ENCODE measurements at places on chromosomes 6 and 20.
A peak's percentile ranks its signal among the peaks of the same experiment; 100 is the strongest.

- DNase-seq: no peak
Measured at GRCh38 chr6:148885925-148886845, 139.4 kb downstream of the UST start.

- no peak for DNase-seq
Measured at GRCh38 chr6:84641076-84641475, 123.3 kb downstream of the TBX18 start.

GRCh38 chr6:63023726-63024125 lies 187.5 kb upstream of the FKBP1C start:
- no peak for DNase-seq

- no peak for DNase-seq
Measured at GRCh38 chr6:121236984-121237383, 97.3 kb downstream of the TBC1D32 start.

DNA sequence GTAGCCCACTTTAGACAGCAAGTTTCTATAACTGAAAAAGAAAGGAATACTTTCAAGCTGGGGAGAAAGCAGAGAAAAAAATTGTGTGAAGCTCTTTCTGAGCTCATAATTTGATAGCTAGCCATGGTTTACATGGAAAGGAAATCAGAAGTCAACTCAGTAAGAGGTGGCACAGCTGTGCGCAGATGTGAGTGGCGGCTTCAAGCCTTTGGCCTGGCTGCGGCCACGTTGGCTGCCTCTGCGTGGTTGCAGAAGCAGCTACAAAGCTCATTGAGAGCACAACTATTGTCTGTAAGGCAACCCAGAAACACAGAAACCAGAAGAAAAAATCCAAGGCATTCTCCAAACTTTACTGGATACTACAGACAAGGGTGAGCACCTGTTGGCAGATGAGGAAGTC lies 136.9 kb downstream of the SASH1 start:
- DNase-seq: no peak

GRCh38 chr20:51959066-51959542 lies 156.8 kb upstream of the SALL4 start:
- no peak for DNase-seq

DNA sequence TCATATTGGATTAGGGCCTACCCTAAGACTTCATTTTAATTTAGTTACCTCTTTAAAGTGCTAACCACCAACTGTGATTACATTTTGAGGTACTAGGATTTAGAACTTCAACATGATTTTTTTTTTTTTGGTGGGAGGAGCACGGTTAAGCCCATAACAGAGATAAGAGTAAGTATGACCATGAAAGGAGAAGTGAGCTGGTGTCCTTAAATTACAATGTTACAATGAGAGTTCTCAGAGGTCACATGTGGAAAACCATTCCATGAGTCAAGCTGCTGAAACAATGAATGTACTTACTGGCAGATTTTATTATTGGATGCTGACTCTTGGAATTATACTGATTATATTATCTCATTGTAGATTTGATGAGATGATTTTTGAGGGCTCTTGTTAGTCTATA lies 779.3 kb upstream of the CITED2 start:
- DNase-seq: no peak

DNA sequence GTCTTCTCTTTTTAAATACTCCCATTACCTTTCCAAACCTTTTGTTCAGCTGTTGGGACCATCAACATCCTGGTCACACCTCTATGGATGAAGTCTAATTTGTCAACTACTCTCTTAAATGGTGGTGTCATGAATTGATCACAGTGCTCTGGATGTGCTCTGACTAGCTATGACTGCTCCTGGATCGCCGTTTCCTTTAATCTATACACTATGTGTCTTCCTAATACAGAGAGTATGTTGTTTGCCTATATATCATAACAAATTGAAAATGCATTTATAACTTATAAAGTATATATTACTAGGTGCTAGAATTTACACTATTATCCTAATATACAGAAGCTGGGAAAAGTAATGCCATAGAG lies 357.5 kb downstream of the LAMA2 start:
- DNase-seq: no peak

DNA sequence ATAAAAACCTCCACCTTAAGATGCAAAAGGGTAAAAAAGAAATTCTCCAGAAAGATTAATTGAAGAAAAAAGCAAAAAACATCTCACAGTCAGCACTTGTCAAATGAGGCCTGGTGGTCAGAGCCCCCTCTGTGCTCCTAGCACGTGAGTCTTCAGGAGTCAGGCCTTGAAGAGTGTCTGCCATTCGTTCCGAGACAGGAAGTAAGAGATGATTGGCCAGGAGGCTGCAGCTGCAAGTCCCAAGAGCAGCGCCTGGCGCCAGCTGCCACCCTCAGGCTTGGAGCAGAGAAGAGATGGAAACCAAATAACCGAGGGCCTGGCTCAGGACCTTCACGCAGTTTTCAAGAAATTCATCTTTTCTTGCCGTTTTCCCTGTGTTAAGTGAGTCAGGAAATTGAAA lies 65.0 kb downstream of the FAM120B start:
- DNase-seq: no peak

GRCh38 chr20:11926292-11926998 lies 8.8 kb downstream of the BTBD3 start:
- no peak for DNase-seq

DNA sequence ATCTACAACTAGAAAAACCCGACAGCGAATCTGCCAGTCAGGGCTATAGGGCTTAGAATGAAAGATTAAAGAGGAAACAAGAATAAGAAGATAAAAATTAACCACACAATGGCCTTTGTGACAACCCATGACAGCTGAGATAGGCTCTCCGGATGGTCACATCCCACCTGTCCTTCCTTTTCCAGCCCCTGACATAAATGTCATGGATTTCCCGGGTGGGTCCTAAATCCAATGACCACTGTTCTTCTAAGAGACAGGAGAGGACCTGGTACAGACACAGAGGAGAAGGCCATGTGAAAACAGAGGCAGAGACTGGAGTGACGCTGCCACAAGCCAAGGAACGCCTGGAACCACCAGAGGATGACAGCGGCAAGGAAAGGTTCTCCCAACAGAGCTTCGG lies 41.8 kb downstream of the ATXN1 start:
- DNase-seq: no peak

DNA sequence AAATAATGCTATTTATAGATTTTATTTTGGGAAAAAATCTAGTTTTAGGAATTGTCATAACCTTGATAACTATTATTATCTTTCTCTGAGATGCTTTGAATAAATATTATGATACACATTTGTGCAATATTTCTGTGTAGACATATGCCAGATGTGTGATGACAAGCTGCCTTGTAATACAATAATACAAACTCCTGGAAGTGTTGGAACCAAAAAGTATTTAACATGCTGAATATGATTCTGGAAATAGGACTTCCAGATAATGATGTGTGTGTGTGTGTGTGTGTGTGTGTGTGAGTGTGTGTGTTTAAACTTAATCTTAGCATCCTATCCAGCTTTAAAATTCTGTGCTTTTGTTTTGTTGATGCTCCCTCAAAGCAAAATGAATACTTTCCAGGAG lies 233.6 kb downstream of the ADGRB3 start:
- no peak for DNase-seq

DNA sequence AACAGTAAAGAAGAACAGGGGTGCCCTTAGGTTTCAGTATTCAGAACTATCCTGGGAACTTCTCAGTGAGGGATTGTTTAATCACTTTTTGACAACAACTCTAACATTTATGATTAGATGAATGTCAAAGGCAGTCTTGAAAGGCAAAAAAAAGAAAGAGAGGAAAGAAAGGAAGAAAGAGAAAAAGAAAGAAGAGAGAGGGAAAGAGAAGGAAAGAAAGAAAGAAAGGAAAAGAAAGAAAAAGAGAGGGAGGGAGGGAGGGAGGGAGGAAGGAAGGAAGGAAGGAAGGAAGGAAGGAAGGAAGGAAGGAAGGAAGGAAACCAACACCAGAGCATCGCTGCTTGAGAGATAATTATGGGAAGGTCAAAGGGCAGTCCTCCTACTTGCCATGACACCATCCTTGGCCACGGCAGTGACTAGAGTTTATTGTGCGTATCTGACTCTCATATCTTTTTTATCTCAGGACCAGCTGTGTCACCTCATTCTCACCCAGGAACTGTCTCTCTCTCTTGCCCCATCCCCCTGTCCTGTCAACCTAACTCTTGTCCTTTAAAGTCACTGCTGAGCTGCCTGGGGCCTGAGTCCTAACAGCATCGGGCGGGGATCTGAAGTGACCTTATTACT lies 96.8 kb upstream of the ATXN1 start:
- DNase-seq: no peak

DNA sequence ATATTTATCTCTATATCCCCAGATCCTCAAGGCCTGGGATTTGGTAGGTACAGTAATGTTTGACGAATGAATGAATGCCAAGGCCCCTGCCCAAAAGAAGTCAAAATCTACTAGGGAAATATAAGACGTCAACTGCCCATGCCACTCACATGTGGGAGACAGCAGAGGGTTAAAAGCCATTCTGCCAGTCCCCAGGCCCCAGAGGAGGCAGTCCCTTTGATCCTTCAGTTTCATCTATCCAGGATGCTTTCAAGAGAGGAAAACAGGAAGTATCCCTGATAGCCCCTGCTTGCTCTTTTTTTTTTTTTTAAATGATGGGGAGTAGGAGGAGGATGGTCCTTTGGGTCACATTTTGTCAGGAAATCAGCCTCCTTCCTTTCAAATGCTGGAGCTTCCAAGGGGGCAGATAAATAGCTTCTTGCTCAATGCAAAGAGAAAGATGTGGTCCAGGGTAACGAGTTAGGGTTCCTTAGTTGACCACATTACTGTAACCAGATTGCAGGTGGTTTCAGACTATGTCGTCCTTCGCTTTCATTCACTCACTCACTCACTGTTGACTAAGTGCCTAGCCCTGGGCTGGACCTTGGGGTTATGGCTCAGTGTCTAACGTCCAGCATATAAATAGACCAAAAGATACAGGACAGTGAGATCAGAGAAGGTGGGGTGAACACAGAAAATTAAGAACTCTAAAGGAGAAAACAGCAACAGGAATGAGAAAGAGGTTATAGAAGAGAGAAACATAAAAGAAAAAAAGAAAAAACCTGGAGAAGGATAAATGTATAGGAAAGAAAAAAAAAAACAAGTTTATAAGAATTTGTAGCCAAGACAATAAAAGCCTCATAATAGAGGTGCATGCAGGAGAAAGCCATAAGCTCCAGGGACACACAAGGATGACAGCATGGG lies 64.6 kb upstream of the PIM1 start:
- no peak for DNase-seq

- DNase-seq: peak; percentile 45
Measured at GRCh38 chr6:130680116-130680515, 147.1 kb upstream of the SMLR1 start.

DNA sequence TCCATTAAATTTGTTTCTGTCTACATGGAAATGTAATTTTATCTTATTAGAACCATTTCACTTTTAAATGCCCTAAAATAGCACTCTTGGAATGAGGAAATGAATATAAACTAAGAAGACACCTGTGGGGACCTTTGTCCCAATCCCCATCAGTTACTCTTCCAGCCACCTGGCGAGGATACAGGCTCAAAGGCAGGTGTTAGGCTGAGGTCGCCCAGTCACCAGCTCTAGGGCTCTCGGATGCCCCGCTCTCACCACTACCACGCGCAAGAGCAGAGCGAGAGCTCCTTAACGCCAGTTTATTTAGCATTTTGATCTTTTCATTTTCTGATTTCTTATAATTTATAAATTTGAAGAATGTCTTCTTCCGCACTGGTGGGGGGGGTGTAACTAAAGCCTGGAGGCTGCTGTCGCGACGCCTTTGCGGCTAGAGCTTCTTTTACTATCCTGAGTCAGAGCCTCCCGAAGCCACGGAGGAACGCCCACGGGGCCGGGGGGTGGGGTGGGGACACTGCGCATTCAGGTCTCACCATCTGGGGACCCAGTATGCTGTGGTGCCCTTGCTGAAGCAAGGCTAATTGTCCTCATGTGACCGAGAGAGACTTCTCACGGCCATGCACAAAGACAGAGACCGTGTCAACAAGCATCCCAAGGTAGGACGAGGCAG lies 38.7 kb upstream of the AFDN start:
- DNase-seq: no peak

GRCh38 chr6:16670183-16670582 lies 91.1 kb downstream of the ATXN1 start:
- no peak for DNase-seq

DNA sequence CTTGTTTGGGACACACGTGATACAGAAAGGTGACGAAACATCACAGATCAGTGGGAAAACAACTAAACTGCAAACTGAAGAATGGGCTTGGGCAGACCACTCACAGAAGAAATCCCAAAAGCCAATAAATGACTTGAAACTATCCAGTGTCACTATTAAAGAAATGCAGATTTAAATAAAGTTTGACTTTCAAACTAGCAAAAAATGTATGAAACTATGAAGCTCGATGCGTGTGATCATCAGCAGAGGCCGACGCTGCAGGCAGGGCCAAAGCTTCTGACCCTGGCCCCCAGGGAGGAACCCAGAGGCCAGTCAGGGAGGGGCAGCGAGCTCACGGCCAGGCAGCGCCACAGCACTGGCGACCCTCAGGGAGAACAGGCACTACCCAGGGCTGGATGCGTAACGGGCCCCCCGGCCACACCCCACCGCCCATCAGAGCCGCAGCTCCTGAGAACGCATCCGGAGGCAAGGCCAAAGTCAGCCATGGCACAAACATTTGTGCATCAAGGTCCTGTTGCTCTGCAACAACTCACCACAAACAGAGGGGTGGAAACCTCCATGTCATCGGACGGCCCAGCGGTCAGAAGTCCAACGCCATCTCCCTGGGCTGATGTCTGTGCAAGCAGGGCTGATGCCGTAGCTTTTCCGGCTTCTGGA lies 94.1 kb downstream of the YTHDF1 start:
- no peak for DNase-seq

DNA sequence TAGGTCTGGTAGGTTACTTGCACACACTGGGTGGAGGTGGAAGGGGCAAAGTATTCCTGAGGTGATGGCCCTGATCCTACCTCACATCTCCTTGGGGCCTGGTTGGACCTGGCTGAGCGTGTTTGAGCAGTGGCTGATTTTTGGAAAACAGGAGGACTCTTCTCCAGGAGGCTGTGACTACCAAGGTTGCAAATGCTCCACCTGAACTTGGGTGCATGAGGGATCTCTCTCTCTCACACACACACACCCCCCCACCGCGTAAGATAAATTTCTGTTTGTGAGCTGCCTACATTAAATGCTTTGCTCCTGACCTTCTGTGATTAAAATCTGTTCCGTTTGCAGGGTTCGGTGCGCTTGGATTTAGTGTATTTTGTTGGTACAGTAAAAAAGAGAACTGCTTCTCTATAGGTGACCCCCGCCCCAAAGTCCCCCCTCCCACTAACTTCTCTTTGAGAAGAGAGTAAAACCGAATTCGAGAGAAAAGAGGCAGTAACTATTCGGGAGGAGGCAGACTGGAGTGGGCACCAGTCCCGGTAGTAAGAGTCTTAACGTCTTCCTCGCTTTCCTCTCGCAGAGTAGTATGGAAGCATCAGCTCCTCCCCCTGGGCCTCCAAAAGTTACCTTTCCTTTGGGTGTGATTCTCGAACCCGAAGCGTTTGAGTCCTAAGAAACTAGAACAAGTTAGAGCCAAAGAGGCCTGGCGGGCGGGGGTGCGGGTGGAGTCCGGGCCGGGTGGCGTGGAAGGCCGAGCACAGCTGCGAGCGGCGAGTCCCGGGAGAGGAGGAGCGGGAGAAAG lies 585 bp upstream of the DSE start:
- DNase-seq: no peak
